ENCODE measurements at places on chromosomes 2 and 18.

GRCh38 chr2:156890529-156891148 lies 366.9 kb upstream of the GALNT5 start:
- DNase-seq: peak; percentile 26

DNA sequence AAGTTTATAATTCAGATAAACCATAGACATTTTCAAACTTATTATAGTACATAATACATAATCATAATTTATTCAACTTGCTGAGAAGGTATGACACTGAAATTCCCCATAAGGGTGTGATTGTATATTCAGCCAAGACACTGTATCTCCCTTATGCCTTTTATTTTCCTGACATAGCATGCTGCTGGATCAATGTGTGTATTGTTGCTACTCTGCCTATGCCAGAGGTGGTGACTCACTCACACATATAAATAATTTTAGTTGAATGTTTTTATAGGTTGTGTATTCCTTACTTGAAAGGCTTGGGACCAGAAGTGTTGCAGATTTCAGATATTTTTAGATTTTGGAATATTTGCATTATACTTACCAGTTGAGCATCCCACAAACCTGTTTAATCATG lies 86.8 kb downstream of the VRK2 start:
- DNase-seq: no peak

- DNase-seq: no peak
These were observed 229.3 kb upstream of the PXDN start for GRCh38 chr2:1973636-1974035.

DNA sequence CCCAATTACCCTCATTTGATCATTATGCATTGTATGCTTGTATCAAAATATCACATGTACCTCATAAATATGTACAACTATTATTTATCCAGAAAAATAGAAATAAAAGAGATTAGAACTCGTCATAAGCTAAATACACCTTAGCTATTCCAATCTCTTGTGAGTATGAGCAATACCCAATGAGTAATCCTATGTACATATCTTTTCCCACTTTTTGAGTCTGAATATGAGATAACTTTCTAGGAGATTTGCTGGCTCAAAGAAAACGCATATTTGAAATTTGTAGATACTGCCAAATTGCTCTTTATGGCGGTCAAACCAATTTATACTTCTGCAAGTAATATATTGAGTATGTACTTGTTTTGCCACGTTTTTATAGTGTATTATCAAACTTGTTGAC lies 24.1 kb downstream of the PRKD3 start:
- DNase-seq: no peak

DNA sequence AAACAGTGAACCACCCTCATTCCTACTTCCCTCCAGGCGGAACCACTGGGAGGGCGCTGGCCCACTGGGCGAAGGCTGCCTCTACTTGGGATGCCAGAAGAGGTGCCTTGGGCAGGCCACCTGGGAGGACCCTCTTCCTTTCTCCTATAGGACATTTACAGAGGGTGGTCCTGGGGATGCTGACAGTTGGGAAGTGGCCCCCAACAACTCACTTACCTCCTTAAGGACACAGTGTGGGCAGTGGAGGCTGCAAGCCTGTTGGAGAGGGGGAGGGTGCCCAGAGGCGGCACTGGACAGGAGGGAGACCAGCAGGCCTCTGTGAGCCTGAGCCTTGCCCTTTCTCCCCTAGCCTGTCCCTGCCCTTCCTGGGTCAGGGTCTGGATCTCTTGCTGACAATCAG lies 346.4 kb upstream of the HS6ST1 start:
- no peak for DNase-seq

GRCh38 chr2:226477221-226478108 lies 322.2 kb downstream of the IRS1 start:
- DNase-seq: no peak

GRCh38 chr2:176934869-176935415 lies 277.7 kb upstream of the HNRNPA3 start:
- DNase-seq: no peak
